ENCODE measurements at places on chromosomes 1 and 21. TPM values are rescaled to one million over a fixed set of nuclear protein-coding genes. Genes with fewer than 3 reads are reported as not detected.

Gene B3GALT2
- 8.8 TPM for total RNA-seq

DNA sequence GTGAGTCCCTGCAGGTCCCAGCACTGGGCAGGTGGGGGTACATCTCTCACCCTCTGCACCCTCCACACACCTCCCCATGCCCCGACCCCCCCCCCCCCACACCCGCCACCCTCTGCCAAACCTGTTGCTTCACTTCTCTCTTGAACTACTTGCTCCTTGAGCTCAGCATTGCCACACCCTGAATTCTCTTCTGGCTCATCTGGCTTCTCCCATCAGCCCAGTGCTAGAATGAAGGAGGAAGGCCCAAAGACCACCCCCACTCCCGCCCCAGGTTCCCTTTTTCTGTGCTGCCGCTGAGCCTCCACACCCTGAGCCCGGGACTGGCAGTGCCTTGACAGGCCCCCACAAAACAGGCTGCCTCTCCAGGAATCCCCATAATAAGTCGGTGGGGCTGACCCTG lies 6.4 kb upstream of the TNNI1 start:
- H3K4me1 ChIP-seq = no peaks in the 10 kb centered on the region
- no peaks in the 10 kb centered on the region for H3K36me3 ChIP-seq
- DNase-seq = no peak
- no peak overlapping the region for H3K4me3 ChIP-seq

DNA sequence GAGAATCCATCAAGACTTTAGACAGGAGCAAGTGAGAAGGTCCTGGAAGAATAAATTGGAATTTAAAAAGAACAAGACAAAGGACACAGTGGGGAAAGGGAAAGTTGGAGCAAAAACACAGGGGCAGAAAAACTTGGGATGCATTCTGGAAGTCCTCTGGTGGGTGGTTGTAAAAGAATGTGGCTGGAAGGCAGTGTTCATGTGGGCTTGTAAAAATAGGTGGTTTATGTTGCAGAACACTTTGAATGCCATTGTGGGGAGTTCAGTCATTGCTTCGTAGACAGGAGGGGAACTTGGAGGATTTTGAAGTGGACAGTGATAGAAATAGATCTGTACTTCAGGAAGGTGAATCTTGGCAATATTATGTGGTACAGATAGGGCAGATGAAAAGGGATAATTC lies 15.2 kb downstream of the KIF1B start:
- no peak for DNase-seq
- H3K4me1 ChIP-seq = no peaks in the 10 kb centered on the region
- H3K27me3 ChIP-seq = no peaks in the 10 kb centered on the region
- H3K4me3 ChIP-seq = no peak overlapping the region
- no peak overlapping the region for H3K27ac ChIP-seq

DNA sequence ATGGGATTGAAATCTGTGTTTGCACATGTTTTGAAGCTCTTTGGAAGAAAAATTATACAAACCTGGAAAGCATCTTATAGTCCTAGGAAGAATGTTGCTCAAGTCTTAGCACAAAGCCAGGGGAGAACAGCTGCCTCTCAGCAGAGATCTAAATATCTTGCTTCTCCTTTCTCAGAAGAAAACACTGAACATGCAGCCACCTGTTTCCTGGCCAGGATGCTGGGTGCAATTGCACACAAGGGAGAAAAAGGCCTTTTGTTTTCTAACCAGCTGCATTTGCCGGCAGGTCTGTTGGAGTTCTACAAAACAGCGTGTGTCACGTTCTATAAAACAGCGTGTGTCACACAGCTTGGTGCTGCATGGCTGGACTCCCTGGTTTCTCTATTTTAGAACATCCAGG lies 259.6 kb upstream of the PLD5 start:
- no peak overlapping the region for H3K4me3 ChIP-seq
- no peaks in the 10 kb centered on the region for H3K27me3 ChIP-seq
- no peaks in the 10 kb centered on the region for H3K36me3 ChIP-seq
- no peaks in the 10 kb centered on the region for H3K4me1 ChIP-seq

DNA sequence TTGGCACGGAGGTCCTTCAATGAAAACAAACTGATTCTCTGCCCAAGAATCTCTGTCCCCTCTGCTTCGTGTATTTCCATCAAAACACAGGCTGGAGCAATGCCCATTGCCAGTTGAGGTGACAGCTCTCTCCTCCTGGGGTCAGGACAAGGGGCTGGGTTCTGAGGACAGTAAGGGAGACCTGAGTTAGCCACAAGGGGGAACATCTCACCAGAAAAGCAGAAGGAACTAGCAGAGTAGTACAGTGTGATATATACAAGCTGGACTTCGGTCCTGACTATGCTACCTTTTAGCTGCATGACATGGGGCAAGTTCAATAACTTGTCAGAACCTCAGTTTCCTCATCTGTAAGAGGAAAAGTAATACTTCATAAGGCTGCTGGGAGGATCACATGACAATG lies 50.3 kb downstream of the SYT2 start:
- H3K4me1 ChIP-seq = no peaks in the 10 kb centered on the region
- H3K36me3 ChIP-seq = no peaks in the 10 kb centered on the region
- DNase-seq = no peak
- no peaks in the 10 kb centered on the region for H3K27me3 ChIP-seq

DNA sequence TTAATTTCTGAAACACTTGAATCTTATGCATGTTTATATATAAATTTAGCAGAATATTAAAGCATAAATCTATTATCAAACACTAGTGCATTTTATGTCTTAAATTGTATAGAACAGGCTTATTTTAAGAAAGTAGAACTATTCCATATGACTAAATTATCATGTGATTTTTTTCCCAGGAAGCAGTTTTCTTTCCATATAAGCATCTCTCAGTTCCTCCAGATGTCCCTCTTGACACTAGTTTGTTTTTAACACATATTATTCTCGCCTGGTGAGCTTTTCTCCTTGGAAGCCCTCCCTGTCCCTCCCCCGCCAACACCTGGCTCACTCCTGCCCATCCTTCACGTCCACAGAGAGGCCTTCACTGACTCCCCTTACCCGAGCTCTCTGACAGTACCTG lies 48.3 kb upstream of the BCAR3 start:
- H3K36me3 ChIP-seq = no peaks in the 10 kb centered on the region
- no peak for DNase-seq
- no peaks in the 10 kb centered on the region for H3K27me3 ChIP-seq
- H3K4me3 ChIP-seq = no peak overlapping the region
- no peaks in the 10 kb centered on the region for H3K4me1 ChIP-seq

GRCh38 chr1:28067523-28068090 lies 20.8 kb downstream of the EYA3 start:
- no peaks in the 10 kb centered on the region for H3K36me3 ChIP-seq
- no peaks in the 10 kb centered on the region for H3K27me3 ChIP-seq
- no peak overlapping the region for H3K4me3 ChIP-seq
- no peak for DNase-seq

- no peaks in the 10 kb centered on the region for H3K4me1 ChIP-seq
- no peak for DNase-seq
- H3K27me3 ChIP-seq = no peaks in the 10 kb centered on the region
- no peaks in the 10 kb centered on the region for H3K36me3 ChIP-seq
- H3K4me3 ChIP-seq = no peak overlapping the region
Measured at GRCh38 chr1:158979229-158979628, 30.5 kb upstream of the IFI16 start.

- no peaks in the 10 kb centered on the region for H3K4me1 ChIP-seq
- no peaks in the 10 kb centered on the region for H3K27me3 ChIP-seq
- DNase-seq = peak; percentile 35
- H3K36me3 ChIP-seq = peaks cover 4% of the 10 kb centered on the region
- no peak overlapping the region for H3K27ac ChIP-seq
Measured at GRCh38 chr1:245901565-245901964, 605.5 kb downstream of the SMYD3 start.

- H3K27me3 ChIP-seq = peaks cover 5% of the 10 kb centered on the region
- DNase-seq = no peak
- no peaks in the 10 kb centered on the region for H3K4me1 ChIP-seq
Measured at GRCh38 chr1:41291195-41291594, 49.1 kb upstream of the SCMH1 start.

GRCh38 chr1:22880174-22880601 lies 92.5 kb downstream of the LACTBL1 start:
- no peaks in the 10 kb centered on the region for H3K4me1 ChIP-seq
- H3K27ac ChIP-seq = no peak overlapping the region
- no peaks in the 10 kb centered on the region for H3K27me3 ChIP-seq
- no peaks in the 10 kb centered on the region for H3K36me3 ChIP-seq
- no peak for DNase-seq

GRCh38 chr1:27934818-27935549 lies at the start of gene SMPDL3B:
Gene SMPDL3B (plus strand): TSS chr1:27935000. CDS start chr1:27935184, 184 bp downstream.
- H3K4me1 ChIP-seq = no peaks in the 10 kb centered on the region
- peak within 1 kb of the TSS; percentile 64 for H3K27ac ChIP-seq
- no peaks in the 10 kb centered on the region for H3K36me3 ChIP-seq
- peak; percentile 56 for DNase-seq
- H3K4me3 ChIP-seq = no peak within 1 kb of the TSS
- H3K27me3 ChIP-seq = no peaks in the 10 kb centered on the region

GRCh38 chr1:46186076-46186475 lies 9.8 kb upstream of the P3R3URF start:
- no peak overlapping the region for H3K4me3 ChIP-seq
- H3K27me3 ChIP-seq = no peaks in the 10 kb centered on the region
- DNase-seq = no peak
- no peak overlapping the region for H3K27ac ChIP-seq
- H3K36me3 ChIP-seq = peaks cover 19% of the 10 kb centered on the region
- H3K4me1 ChIP-seq = peaks cover 26% of the 10 kb centered on the region
